ENCODE measurements at places on chromosomes 16 and 17.

DNA sequence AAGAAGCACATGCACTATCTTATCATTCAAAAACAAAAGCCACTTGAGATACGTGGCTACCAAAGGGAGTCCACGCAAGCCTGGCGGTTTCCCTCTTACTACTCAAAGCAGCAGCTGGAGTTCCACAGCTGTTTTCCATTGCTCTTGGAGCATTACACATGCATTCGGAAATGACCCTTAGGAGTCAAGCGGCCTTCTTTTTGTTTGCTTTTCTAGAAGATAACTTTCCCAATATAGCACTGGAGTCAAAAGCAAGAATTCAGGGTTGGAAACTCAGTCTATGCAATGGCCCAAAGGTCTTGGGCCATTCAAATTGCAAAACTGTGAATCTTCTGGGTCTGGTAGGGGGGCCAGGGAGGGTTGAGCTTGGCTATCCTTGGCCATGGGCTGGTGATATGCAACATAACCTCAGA, 97.8 kb upstream of the MAF start:
- no peak for DNase-seq

DNA sequence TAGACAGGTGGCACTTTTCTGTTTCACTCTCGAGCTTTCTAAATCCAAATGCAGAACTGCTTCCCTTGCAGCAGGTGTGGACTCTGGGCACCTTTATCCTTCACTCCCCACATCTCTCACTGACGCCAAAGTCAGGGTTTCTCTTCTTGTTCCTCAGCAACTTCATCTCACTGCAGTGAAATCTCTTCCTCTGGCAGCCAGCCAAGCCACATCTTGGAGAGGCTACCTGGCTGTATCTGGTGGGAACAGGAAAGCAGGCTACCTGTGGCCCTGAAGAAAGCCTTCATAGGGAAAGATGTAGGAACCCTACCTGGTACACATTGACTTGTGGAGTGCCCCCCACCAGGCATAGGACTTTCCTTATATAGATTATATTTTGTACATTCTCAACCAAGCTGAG, 159.1 kb downstream of the UTP18 start:
- DNase-seq: no peak

- DNase-seq: no peak
Measured at GRCh38 chr17:48619826-48620449, 4.8 kb upstream of the HOXB8 start.

DNA sequence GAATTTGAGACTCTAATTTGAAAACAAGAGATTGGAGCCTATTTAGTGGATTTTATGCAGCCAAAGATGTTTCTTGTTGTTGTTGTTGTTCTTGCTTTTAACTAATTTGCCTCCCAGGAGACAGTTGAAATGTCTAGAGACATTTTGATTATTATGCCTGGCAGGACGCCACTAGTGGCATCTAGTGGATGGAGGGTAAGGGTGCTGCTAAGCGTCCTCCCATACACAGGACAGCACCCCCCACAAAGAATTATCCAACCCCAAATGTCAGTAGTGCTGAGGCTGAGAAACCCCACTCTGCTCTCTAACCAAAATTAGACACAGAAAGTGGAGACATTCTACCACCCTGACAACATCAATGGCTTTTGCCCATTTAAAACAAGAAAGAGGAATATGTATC, 15.4 kb upstream of the HSBP1 start:
- DNase-seq: no peak

GRCh38 chr17:7837408-7838088, 3.5 kb downstream of the KDM6B start:
- DNase-seq: no peak

DNA sequence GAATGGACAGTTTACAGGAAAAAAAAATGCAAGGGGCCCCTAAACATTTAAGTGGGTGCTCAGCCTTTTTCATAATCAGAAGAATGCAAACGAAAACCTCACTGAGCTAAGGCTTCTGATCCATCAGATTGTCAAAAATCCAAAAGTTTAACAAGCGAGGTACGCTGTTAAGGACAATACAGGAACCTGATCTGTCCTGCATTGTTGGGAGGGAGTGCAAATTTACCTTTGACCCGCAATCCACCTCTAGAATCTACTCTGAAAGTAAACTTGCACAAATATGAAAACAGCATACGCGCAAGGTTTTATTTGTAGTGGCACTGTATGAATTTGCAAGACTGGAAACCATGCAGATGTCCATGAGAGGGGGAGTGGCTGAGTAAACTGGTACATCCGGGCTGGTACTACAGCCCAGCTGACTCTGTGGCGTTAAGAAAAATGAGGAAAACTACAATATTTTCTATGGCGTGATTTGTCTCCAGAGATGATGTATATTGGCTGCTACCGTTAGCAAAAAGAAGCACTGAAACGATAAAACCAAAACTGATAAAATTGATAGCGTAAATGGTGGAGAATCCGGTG, 28.8 kb upstream of the ST6GALNAC1 start:
- no peak for DNase-seq

DNA sequence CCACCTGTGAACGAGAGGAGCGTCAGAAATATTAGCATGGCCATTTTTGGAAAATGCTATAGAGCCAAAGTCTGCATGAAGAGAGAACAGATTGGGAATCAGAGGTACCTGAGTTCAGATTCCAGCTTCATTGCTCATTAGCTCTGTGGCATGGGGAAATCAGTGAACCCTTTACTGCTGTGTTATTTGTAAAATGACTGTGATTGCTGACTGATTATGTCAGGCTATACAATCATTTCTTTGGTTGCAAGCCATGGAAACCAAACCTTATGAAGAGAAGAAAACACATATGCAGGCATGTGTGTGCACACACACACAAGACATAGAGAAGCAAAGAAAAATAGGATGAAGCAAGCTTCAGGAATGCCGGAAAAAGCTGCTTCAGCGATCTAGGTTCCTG, 101.4 kb upstream of the HSBP1 start:
- no peak for DNase-seq

- no peak for DNase-seq
Measured at GRCh38 chr17:74172700-74173099, 30.8 kb upstream of the RPL38 start.

DNA sequence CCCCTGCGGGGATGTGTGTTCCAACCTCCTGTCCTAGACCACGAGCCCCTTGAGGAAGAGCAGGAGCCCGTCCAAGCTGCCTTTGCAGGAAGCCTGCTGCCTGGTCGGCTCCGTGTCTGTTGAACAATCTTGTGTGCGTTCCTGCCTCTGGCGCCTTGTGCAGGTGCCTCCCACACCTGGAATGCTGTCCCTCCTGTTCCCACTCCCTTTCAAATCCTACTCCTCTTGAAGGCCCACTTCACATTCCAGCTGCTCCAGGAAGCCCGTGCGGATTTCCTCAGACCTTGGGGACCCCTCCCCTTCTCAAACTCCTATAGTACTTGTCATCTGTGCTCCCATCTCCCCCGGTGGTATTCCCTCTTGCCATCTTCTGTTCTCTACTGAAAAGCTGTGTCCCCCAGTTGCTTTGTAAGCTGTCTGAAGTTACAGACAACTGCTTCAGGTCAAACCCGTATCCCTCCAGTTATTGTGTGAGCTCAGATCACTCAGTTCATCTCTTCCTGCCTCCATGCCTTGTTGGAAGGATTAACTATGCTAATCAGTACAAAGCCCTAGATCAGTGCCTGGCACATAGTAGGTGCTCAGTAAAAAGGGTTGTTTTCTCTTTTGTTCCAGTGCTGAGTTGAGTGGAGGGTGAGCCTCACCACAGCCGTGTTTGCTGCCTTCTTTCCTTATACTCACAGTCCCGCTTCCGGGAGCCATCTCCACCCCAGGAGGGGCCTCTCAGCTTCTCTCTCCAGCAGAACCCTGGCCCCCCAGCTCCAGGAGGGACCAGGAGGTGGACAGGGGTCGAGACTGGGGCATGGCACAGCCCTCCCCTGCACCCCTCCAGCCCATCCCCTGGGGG, 241.8 kb upstream of the CIBAR2 start:
- no peak for DNase-seq

- DNase-seq: no peak
Measured at GRCh38 chr17:82663381-82664275, 15.4 kb upstream of the WDR45B start.
